Fibroblast of skin of left biceps (primary cell): ENCODE measurements at places on chromosomes 6 and 20.

DNA sequence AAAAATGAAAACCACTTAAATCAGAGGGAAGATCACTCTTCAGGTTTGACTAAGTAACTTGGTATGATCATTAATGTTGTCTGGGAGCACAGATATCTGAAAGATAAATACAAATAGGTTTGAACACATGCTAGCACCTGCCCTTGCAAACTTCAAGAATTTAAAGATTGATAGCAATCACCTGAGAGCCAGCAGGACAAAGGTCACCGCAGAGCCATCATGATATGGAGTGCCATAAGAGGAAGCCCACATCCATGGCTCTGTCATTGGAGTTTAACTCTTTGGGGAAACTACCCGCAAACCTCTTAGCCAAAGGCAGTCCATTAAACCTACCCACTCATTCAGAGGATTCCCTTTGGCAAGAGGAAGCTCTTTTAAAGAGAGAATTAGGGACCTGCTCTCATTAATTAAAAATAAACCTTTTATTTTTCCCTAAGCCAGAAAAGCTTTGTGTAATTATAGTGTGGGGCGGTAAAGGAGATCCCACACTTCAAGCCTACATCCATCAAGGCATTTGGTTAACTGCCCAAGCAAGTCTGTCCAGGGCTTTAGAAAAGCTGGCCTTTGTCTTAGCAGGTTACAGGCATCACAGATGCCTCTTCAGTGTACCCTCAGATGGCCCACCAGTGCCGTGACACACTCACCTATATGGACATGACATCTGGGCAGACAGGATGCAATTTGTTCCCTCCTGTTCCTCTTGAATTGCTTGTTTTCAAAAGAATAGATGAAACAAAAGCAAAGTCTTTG, 73.0 kb downstream of the SASH1 start:
- DNase-seq: no peak

DNA sequence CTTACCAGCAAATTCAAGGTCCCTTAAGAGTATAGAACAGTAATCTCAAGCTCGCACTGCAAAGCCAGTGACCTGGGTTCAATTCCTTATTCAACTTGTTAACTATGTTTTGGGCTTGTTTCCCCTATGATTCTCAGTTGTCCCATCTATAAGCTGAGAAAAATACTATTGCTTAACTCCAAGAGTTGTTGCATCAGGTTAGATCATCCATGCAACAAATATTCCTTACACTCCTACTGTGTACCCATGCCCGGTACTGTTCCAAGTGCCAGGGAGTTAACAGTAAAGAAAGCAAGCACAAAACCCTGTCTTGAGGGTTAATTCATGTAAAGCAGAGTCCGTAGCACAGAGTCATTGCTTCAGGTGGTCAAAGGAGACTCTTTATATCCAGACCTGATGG, 247.3 kb downstream of the MAFB start:
- DNase-seq: no peak

DNA sequence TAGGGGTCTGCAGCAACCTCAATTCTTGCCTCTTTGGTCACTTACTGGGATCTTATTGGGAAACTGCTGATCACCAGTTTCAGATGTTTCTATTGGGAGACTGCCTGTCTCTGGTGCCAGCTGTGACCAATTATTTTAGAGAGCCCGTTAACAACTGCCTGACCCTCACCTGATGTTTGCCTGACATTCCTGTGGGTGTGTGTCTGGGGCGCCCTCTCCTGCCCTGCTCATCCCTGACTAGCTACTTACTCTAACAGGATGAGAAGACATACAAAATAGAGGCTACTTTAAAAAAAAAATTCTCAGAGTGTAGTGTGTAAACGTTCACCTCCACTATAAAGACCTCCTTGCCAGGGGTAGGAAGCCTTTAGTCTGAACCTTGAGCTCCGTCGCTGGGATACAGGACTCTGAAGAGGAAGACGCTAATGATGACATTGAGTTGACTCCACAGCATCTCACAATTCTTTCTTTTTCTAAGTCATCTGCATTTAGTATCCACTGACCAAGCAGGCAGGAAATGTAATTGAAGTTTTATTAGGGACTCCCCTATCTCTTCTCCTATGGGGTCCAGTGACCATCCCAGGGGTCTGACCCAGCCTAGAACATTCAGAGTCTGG, 54.6 kb upstream of the DDR1 start:
- DNase-seq: no peak

GRCh38 chr6:89027756-89028155, 52.8 kb upstream of the PNRC1 start:
- DNase-seq: no peak

DNA sequence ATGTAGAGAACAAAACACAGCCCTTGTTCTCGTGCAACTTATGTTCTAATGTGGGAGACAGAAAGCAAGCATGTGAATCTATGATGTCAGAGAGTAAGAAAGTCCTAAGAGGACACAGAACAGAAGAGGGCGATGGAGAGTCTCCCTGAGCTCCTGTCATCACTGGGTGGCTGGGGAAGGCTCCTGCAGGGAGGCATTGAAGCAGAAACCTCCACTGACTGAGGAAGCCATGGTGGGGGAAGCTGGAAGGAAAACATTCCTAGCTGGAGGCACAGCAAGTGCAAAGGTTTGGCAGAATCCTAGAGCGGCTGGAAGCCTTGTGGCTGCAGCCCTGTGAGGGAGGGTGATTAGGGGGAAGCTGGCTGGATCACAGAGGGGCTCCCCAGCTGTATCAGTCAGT, 248.0 kb downstream of the CDH26 start:
- no peak for DNase-seq

- DNase-seq: no peak
Observed at GRCh38 chr20:43969501-43970182, 55.0 kb downstream of the TOX2 start.

GRCh38 chr6:101608703-101609102, 215.2 kb downstream of the GRIK2 start:
- DNase-seq: no peak

DNA sequence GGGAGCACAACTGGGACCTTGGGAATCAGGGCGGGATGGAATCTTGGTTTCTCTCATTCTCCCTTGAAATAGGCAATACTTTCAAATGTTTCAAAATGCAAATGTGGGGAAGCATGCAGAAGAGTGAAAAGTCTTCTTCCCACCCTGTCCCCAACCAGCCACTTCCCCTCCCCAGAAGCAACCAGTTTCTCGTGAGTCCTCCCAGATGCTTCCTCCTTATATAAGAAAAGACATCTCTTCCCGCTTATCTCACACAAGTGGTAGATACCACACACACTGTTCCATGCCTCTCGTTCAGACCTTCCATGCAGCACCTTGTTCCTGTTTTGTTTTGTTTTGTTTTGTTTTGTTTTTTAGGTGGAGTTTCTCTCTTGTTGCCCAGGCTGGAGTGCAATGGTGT, 25.1 kb downstream of the HCK start:
- DNase-seq: no peak

- no peak for DNase-seq
Observed at GRCh38 chr6:106869203-106869602, 105.3 kb downstream of the CD24 start.

GRCh38 chr6:162681447-162681846, 46.1 kb downstream of the PRKN start:
- DNase-seq: no peak
